ENCODE measurements at places on chromosomes 7 and 10. TPM values are rescaled to one million over a fixed set of nuclear protein-coding genes. Genes with fewer than 3 reads are reported as not detected.

NAT16 gene
- total RNA-seq, result not detected

DNA sequence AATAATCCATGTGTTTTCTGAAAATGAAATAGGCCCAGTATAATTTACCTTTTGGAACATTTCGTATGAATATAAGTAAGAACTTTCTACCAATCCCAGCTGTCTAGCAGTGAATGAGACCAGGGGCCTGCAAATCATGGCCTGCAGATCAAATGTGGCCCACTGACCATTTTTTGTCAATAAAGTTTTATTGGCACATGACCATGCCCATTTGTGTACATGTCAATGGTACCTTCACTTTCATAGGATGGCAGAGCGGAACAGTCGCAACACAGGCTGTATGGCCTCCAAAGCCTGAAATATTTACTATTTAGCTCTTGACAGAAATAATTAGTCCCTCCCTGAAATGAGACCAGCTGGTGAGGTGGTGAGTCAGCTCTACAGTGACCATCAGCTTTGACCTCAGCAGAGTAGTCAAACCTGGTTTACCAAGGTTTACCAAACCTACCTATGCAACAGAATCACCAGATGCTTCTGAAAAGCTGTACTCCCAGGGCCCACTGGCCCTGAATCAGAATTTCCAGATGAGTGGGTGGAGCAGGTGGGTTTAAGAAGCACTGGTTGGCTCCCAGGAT lies 13.8 kb upstream of the C10orf90 start:
- DNase-seq, result no peak

DNA sequence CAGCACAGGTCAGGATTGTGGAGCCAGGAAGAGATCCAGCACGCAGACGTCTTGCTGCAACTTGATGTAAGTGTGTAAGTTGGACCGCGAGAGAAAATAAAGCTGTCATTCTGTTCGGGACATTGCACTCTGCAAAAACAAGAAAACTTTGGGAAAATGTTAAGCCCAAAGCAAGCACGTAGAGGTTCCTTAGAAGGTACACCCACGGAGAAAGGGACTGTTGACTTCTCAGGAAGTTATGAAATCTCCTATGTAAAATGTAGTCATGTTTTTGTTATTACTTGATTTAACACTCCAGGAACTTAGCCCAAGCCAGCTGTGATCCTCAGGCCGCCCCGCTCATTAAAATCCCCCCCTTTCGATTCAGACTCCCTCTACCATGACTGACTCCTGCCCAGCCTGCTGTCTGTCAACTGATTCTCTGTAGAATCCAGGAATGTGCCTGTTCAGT lies 196.1 kb upstream of the TCF7L2 start:
- no peak for DNase-seq

GRCh38 chr7:8564281-8564680 lies 130.9 kb downstream of the NXPH1 start:
- no peak for DNase-seq

GRCh38 chr7:136294977-136295376 lies 317.8 kb upstream of the MTPN start:
- no peak for DNase-seq

- no peak for DNase-seq
Observed at GRCh38 chr10:18164093-18164492, 23.9 kb downstream of the CACNB2 start.

DNA sequence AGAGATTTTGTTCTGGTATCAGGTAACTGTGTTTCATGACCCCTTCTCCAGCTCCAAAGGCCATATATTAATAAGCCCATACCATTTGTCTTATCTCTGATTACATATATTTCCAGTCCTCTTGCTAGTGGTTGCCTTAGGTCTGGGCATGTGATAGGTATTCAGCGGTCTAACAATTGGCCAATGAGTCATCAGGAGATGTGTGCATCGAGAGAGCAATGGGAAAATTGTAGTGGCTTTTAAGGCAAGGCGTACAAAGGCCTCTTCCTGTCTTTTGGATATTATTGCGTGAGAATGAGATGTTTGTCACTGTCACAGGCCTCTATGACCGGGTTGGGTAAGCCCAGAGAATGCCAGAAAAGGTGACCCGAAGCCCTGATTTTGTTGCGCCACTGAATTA lies 38.6 kb upstream of the SFRP5 start:
- DNase-seq, result no peak

Data from left ventricle myocardium superior (tissue), 1 donor.